Stimulated activated CD4-positive, alpha-beta T cell treated with anti-CD3 and anti-CD28 coated beads, Interleukin-1b, Interleukin-23, amount 100 ng/mL, for 24 hours (primary cell): ENCODE measurements at places on chromosomes 1 and 21.
A peak's percentile ranks its signal among the peaks of the same experiment; 100 is the strongest.

- no peak for DNase-seq
Measured at GRCh38 chr1:197806718-197807117, 31.4 kb upstream of the DENND1B start.

GRCh38 chr1:60564916-60565750 lies 491.6 kb upstream of the C1orf87 start:
- no peak for DNase-seq

GRCh38 chr1:118927427-118928187 lies 60.5 kb downstream of the TBX15 start:
- no peak for DNase-seq

GRCh38 chr1:110060034-110060661 lies 10.3 kb downstream of the ALX3 start:
- DNase-seq, result peak; percentile 67

GRCh38 chr1:152148981-152149380 lies 10.0 kb downstream of the RPTN start:
- DNase-seq, result no peak

GRCh38 chr1:47555306-47555705 lies 117.5 kb downstream of the FOXD2 start:
- no peak for DNase-seq

GRCh38 chr1:233045588-233045987 lies 95.2 kb downstream of the NTPCR start:
- no peak for DNase-seq

DNA sequence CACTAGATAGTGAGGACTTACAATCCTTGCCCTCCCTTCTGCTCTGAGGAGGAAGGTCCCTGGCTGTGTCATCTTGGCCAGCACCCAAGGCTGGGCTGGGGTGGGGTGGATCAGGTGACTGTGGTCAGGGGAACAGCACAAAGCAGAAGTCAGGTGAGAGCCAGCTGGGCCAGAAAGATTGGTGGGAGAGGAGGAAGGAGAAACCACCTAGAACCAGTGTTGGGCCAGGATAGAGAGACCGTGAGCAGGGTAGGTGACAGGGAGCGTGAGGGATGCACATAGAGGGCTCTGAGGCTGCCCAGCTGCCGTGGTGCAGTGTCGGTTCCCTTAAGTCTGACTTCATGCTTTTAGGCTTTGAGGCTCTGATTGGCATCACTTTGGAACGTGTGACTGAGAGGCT lies 22.7 kb downstream of the NCF2 start:
- DNase-seq, result no peak

- no peak for DNase-seq
Measured at GRCh38 chr1:220330265-220330664, 58.0 kb upstream of the RAB3GAP2 start.

GRCh38 chr1:179230251-179230650 lies 774 bp upstream of the ABL2 start:
- DNase-seq, result no peak

GRCh38 chr1:14377386-14377785 lies 221.1 kb upstream of the KAZN start:
- no peak for DNase-seq

DNA sequence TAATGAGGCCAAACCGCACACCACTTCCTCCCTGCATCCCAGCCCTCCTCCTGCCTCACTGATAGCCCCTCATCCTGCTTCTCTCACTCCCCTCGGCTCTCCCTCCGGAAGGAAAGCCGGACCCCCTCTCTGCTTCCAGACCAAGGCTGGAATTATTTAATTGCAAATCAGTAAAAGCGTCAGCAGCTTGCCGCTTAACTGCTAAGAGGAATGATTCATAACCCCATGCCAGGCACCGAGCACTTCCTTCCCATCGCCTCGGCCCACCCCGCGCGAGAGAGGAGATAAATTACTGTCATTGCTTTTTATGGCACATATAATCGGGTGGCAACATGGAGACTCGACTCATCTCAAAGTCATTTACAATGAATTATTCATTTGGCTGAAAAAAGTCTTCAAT lies 77.3 kb downstream of the UBIAD1 start:
- DNase-seq, result no peak

GRCh38 chr1:165632491-165632890 lies 1.5 kb downstream of the MGST3 start:
- no peak for DNase-seq

GRCh38 chr1:78491451-78492071 lies 787 bp downstream of the PTGFR start:
- no peak for DNase-seq

DNA sequence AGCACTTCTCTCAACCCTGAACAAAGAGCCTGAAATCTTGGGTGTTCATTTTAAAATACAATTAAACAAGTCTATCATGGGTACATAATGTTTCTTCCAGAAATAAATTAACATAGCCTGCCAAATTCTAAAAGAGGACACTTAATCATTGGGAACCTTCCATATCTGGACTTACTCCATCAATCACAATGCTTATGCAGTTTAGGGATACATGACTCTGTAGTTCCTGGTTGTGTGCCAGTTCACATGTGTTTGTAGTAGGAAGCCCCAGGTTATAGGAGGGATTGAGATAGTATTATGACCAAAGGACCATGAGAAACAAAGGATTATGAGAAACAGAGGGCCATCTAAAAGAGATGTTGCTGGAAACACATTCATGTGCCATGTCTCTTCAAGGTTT lies 19.1 kb upstream of the DAB1 start:
- no peak for DNase-seq

GRCh38 chr1:246772686-246773085 lies 48.5 kb downstream of the SCCPDH start:
- DNase-seq, result no peak

GRCh38 chr1:85289207-85289847 lies 12.9 kb upstream of the BCL10 start:
- no peak for DNase-seq
